ENCODE measurements at places on chromosomes 2 and 18.

- no peak for DNase-seq
Measured at GRCh38 chr2:109206569-109207146, 77.7 kb downstream of the SH3RF3 start.

- no peak for DNase-seq
Measured at GRCh38 chr18:34550902-34551301, 159.2 kb upstream of the DTNA start.

GRCh38 chr2:164813535-164813934 lies 28.1 kb downstream of the COBLL1 start:
- no peak for DNase-seq

GRCh38 chr2:207231106-207231865 lies 65.5 kb upstream of the KLF7 start:
- no peak for DNase-seq

DNA sequence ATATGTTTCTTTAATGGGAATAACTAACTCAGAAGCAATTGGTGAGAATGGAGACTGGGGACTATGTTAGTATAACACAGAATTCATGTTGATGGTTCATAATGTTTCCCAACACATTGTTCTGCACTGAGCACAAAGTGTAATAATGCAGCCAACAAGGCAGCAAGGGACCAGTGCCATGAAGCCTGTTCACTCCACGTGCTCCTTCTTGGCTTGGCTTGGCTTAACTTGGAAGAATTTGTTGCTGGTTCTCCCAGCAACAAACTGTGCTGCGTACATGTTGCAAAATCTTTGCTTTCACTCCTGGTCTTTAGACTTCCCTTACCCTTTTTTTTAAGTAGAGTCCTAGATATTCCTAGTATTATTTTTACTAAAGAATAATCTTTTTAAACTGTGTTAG lies 129.7 kb downstream of the MAP3K20 start:
- no peak for DNase-seq

DNA sequence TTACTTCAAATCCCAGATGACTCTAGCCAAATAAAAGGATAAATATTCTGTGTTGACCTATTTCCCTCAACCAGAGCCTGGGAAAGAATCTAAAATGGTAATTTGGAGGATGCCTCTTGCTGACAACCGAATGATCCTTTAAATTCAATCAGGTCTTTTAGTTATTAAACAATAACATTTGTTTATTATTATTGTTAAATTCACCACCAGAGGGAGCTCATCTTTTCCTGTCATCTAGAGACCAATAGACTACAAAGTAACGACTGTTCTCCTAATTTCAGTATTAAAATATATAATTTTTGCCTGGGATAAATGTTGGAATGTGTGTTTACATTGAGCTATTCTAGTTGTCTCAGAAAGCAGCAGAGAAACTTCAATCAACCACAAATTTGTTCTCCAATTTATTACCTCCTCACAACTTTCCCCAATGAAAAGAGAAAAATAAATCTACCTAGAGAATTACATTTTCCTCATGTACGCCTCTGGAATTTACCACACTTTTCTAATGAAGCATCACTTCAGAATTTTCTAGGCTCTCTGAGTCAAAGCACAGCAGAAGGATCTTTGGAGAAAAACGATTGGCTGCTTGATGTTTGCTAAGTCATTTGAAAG lies 142.7 kb downstream of the SCG2 start:
- no peak for DNase-seq

- DNase-seq: no peak
Measured at GRCh38 chr2:134932864-134933526, 14.4 kb downstream of the CCNT2 start.

DNA sequence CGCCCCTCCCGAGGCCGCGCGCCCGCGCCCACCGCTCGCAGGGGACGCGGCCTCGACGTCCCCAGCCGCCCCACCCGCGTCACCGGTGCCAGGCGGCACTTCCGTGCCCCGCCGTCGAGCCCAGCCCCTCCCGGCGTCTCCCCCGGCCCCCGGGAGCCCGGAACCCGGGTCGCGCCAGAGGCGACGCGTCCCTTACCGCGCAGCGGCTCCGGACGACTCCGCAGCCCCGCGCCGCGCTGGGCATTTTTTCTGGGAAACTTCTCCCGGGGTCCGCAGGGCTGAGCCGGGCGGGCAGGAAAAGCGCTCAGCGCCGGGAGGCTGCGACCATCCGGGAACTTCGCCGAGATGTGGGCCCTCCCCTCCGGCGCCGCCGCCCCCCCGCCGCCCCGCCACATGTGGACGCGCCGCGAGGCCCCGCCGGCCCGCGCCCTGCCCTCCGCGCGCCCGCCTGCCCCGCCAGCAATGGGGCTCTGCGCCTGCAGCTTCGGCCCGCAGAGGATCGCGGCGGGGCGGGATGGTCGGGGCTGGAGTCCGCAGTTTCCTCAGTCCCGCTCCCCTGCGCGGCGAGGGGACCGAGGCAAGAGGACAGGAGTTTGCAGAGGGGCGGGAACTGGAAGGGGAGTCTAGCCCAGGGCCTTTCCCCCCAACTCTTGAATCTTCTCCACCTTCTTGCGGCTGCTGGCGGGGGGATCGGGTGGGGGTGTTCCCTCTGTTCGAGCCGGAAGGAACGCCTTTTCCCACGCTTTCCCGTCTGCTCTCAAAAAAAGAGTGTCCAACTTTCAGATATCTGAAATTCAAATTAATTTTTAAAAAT lies 81.5 kb downstream of the CHRNA1 start:
- peak; percentile 56 for DNase-seq

DNA sequence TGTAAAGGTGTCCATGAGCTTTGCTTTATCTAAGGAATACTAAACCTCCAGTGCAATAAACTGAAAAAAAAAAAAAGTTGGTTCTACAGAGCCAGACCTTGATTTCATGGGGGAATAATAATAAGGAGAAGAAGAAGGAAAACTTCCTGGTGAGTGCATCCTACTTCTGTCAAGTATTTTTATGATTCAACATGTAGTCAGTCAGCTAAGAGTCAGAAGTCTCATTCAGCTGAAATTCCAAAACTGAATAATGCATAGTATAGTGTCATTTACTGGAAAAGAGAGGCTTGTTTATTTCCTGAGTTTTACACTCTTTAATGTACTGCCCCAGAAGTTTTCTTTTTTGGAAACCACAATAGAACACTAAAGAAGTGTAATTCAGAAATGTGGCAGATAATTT lies 77.8 kb upstream of the TACR1 start:
- DNase-seq: no peak

DNA sequence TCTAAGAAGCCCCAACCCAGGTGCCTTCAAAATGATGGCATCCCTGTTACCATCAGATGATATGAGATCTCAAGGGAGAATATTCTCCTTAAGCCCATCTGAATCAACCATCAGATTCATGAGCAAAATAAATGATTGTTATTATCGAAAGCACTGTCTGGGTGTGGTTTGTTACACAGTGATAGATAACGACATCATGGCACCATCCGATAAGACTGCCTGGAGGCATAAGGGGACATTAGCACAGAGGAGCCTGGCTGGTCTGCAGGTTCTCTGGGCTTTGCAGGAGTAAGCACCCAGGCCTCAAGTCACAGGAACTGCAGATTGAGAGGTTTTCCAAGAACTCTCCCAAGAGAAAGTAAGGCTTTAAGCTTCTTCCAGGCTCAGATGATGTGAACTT lies 15.6 kb downstream of the BMP10 start:
- DNase-seq: no peak

GRCh38 chr18:45066210-45066609 lies 385.5 kb downstream of the SETBP1 start:
- DNase-seq: no peak

DNA sequence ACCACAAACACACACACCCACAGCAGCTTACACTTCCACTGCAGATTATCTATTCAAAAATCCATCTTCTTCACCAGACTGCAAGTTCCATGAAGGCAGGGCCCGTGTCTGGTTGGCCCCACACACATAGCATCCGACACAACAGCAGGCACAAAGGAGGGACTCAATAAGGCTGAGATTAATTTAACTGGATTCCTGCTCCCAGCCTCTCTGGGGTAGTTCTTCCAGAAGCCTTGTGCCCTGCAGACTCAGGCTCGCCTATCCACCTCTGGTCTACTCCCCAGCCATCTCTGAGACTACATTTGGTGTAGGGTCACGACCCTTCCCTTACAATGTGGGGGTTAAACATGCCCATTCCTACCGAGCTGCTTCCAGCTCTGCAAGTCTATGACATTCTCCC lies 57.7 kb downstream of the TRABD2A start:
- no peak for DNase-seq

DNA sequence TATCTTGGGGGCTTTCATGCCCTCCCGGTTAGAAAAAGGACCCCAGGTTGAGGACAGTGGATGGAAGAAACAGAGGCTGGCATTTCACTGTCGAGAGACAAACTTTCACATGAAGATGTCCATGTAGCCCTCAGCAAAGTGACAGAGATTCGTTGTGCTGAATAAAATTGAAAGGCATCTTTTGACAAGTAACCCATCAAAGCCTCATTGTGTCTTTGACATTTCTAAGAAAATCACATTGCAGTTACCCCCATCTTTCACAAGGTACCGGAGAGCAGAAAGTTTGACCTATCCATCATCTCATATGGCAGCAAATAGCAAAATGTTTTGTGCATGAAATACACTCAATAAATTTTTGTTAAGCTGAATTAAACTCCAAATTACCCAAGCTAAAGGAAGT lies 2.0 kb upstream of the MBP start:
- DNase-seq: no peak

Data from stimulated activated CD4-positive, alpha-beta T cell treated with anti-CD3 and anti-CD28 coated beads, Interleukin-12 subunit alpha, Interleukin-12 subunit beta, amount 100 ng/mL, for 4 hours (primary cell).